DMS53 (cell line): ENCODE measurements at places on chromosomes 7 and 10.

DNA sequence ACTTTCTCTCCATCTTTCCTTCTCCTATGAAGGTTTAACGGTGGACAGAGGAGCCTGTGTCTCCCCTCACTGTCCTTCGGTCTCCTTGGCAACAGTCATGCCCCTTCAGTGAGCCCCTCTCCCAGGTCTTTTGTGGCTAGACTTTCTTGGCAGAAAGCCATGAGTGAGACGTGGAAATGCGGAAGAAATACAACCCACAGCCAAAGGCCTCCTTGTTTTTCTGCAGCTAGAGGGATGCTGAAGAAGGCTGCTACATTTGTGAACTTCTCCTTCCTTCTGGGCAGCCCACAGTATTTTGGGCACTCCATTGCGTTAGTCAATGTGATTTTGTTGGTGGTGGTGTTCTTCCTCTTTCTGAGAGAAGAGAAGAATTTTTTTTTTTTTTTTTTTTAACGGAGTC lies 333.7 kb upstream of the PODXL start:
- no peak for DNase-seq

DNA sequence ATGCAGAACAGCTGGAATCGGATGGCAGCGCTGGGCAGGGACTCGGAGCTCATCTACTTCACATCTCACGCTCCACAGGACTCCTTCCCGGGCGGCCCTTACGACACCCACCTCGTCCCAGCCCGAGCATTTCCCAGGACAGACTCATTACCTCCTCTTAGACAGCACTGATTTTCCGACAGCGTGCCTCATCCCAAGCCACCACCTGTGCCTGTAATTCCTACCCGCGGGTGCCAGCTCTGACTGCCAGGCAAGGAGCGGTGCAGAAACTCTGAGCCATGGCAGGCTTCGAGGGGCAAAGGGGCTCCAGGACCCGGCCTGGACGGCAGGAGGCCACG lies 25.6 kb downstream of the GPER1 start:
- no peak for DNase-seq

DNA sequence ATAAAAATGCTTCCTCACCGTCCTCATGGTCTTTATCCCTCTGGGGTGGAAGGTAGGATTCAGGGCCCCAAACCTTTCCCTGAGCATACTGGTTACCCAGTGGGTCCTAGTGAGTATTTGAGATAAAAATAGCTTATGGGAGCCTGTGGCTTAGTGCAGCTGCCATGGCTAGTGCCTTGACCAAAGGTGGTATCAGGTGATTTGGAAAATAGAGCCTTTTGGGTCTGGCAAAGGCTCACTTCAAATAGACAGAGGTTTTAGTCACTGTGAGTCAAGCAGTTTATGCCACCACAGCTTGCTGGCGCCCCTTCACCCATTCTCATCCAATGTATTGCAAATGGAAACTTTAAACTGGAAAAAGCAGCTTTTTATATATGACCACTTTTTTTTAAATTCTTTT lies 30.4 kb downstream of the PLAU start:
- DNase-seq, result no peak

GRCh38 chr7:2090526-2091520 lies 141.9 kb downstream of the MAD1L1 start:
- DNase-seq, result no peak

DNA sequence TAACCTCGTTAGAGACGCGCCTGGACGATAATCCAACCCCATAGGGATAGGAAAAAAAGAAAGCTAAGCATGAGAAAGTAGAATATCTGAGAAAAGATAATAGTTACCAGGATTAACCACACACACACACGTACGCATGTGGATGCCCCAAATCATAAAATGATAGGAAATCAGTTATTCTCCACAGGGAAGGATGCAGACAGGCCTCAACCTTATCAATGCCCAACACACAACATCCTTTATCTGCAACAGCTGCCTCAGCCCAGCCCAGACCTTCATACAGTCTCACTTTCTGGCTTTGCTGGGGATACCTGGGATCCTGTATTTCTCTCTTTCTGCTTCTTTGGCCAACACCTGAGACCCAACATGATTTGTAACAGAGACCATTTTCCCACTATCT lies 123.0 kb downstream of the NOC3L start:
- DNase-seq, result no peak

GRCh38 chr7:19295376-19295775 lies 150.2 kb upstream of the FERD3L start:
- DNase-seq, result no peak

DNA sequence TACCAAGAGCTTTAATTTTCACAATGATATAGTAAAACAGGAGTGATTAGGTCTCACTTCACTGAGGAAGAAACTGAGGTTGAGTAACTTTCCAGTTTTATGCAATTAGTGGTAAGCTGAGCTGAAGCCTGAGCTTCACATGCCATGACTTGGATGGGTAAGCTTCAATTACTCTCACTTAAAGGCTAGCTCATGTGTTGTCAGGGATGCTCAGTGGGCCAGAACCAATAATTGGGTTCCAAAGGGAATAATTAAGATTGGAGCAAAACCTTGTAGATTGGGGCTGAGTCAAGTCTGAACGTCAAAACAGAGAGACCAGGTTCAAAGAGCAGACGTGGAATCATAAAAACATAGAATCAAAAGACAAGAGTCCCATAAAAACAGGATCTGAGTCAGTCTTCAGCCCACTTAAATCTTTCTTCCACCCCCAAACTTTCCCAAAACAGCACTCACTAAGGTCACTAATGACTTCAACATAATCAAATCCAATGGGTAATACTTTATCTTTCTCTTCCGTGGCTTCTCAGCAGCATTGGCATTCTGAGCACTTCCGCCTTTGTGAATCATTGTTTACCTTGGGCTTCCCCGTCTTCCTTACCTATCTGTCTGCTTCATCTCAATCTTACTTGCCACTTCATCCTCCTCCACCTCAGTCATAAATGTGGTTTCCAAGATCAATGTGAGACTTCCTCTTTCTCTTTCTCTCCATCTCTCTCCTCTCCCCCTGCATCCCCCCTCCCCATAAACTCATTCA lies 23.0 kb upstream of the EGFR start:
- DNase-seq, result peak; percentile 73

DNA sequence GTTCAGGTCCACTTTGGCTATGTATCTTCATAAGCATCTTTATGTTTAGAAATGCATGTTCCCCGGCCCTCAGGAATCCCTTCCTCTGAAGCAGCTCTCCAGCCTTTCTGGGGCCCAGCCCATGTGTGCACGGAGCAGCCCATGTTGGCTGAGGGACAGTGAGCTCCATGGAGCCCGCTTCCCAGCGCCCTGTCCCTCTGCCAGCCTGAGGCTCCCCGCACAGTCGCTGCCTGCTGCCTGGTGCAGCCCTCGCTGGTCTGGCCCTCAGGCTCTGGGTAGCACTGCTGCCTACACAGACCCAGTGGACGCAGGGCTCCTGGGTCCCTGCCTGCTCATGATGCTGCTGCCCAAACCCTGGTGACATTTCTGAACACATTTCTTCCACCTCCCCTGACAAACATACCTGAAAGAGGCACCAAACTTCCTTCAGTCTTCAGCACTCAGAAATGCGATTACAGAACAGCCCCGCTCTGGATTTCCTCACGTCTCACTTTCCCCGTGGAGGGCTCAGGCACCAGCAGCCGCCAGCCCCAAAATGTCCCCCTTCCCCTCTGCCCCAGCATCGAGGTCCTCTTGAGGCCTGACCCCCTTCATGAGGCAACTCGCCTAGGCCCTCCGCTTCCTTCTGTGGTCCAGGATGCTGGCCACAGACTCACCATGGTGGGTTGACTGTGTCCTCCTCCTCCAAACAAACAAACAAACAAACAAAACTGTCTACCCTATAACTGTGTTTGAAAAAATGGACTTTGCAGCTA lies 5.0 kb upstream of the TCERG1L start:
- DNase-seq, result no peak

DNA sequence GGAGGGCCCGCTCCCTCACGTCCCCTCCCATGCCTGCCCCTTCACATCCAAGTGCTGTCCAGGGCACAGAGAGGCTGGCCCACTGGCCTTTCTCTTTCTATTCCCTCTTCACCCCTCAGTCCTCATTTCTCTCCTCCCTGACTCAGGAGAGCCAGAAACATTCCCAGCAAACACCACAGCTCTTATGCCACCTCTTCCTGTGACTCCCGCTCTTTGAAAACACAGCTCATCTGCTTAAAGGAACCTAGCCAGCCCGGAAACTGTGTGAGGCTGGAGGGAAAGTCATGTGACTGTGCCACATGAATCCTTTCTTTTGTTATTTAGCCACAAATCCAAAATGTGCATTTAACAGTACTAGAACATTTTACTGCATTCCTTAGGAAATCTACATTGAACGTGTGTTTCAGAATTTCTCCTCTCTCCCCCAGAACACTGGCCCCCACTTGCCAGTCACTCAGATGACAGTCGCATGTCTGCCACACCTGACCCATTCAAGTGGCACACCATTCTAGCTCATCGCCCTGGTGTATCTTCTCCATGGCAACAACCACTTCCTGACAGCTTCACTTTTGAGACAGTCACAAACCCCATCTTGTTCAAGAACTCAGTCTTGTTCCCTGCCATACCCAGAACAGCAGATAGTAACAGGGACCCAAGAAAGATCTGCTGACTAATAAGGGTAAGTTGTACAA lies 42.8 kb downstream of the GRB10 start:
- peak; percentile 93 for DNase-seq
